ENCODE measurements at places on chromosomes 11 and 22. TPM values are rescaled to one million over a fixed set of nuclear protein-coding genes. Genes with fewer than 3 reads are reported as not detected.

MB gene
- 6.2 TPM for total RNA-seq

TH gene
- not detected for total RNA-seq

MGAT3 gene
- not detected for total RNA-seq

SEPTIN3 gene
- not detected for total RNA-seq

ASPHD2 gene
- 0.21 TPM for total RNA-seq

IFTAP gene
- total RNA-seq: 45.1 TPM

MS4A14 gene
- total RNA-seq: not detected

PRSS23 gene
- total RNA-seq: 105 TPM

FAM83F gene
- not detected for total RNA-seq

GSTT2B gene
- total RNA-seq: 4.9 TPM

HOATZ gene
- not detected for total RNA-seq

DCHS1 gene
- total RNA-seq: 0.78 TPM

APOBEC3B gene
- 0.21 TPM for total RNA-seq

All from myocyte (in vitro differentiated cells).